Hindlimb muscle (tissue), 1 donor: ENCODE measurements at places on chromosomes 12 and 14.

GRCh38 chr12:6962285-6963015 is 8.0 kb downstream of the PHB2 start:
- DNase-seq, result no peak

- no peak for DNase-seq
Observed at GRCh38 chr14:54881235-54881760, 21.3 kb downstream of the GCH1 start.

GRCh38 chr12:117875744-117876435 is 92.9 kb downstream of the KSR2 start:
- peak; percentile 18 for DNase-seq

GRCh38 chr12:103679421-103680170 is 92.5 kb downstream of the STAB2 start:
- no peak for DNase-seq

GRCh38 chr14:95052016-95052585 is 105.2 kb downstream of the DICER1 start:
- DNase-seq, result no peak

DNA sequence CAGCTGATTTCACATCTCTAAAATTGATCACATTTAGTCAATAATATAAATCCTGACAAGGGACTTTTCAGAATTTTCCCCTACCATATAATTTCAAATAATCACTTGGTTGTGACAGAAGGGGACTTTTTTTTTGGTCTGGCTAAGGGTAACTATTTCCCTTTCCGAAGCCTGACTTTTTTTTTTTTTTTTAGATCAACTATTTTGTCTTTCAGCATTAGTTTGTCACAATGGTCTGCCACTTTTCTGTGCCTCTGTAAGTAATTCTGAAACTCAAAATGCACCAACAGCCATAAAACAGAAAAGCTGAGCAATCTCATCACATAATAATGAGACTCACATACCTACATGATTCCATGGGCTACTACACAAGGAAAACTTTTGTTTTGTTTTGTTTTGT is 266.4 kb downstream of the SSPN start:
- DNase-seq, result no peak

- no peak for DNase-seq
Observed at GRCh38 chr12:5176036-5176435, 132.4 kb downstream of the KCNA5 start.

DNA sequence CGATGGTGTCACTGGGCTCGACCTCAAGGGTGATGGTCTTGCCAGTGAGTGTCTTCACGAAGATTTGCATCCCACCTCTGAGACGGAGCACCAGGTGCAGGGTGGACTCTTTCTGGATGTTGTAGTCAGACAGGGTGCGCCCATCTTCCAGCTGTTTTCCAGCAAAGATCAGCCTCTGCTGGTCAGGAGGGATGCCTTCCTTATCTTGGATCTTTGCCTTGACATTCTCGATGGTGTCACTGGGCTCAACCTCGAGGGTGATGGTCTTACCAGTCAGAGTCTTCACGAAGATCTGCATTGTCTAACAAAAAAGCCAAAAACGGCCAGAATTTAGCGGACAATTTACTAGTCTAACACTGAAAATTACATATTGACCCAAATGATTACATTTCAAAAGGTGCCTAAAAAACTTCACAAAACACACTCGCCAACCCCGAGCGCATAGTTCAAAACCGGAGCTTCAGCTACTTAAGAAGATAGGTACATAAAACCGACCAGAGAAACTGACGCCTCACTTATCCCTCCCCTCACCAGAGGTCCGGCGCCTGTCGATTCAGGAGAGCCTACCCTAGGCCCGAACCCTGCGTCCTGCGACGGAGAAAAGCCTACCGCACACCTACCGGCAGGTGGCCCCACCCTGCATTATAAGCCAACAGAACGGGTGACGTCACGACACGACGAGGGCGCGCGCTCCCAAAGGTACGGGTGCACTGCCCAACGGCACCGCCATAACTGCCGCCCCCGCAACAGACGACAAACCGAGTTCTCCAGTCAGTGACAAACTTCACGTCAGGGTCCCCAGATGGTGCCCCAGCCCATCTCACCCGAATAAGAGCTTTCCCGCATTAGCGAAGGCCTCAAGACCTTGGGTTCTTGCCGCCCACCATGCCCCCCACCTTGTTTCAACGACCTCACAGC is 717 bp downstream of the UBC start:
- peak; percentile 71 for DNase-seq

GRCh38 chr14:101708853-101709532 is 52.5 kb upstream of the PPP2R5C start:
- no peak for DNase-seq

DNA sequence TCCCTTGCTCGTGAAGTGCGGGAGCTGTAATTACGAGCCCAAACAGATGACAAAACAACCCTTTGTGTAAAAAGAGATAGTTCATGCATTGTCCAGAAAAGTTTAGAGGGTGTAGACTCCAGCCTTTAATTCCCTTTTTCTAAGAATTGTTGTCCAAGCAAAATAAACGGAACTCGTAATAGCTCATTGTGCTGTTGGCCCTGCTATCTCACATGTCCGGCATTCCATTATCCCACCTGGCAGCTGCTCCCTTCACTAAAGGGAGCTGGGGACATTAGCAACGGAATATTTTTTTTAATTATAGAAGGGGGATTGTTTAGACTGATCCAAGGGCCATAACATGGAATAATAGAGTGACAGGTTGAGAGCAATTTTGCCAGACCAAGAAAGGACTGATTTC is 277.5 kb upstream of the TBX3 start:
- peak; percentile 64 for DNase-seq

- DNase-seq, result no peak
Observed at GRCh38 chr14:74275241-74275841, 27.4 kb downstream of the ABCD4 start.

DNA sequence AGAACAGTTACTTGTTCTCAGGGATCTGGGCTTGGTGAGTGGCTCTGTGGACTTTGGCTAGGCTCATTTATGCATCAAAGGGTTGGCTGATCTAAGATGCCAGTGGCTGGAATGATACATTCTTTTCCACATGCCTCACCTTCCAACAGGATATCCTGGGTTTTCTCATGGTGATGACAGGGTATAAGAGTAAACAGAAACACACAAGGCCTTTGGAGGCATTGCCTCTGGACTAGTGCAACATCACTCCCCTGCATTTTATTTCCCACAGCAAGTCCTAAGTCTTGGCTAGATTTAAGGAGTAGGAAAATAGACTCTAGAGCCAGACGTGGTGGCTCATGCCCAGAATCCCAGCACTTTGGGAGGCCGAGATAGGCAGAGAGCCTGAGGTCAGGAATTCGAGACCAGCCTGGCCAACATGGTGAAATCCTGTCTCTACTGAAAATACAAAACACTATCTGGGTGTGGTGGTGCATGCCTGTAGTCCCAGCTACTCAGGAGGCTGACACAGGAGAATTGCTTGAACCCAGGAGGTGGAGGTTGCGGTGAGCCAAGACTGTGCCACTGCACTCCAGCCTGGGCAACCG is 47.9 kb downstream of the RPH3A start:
- DNase-seq, result no peak

- DNase-seq, result no peak
Observed at GRCh38 chr12:93315907-93316622, 61.7 kb upstream of the NUDT4 start.

DNA sequence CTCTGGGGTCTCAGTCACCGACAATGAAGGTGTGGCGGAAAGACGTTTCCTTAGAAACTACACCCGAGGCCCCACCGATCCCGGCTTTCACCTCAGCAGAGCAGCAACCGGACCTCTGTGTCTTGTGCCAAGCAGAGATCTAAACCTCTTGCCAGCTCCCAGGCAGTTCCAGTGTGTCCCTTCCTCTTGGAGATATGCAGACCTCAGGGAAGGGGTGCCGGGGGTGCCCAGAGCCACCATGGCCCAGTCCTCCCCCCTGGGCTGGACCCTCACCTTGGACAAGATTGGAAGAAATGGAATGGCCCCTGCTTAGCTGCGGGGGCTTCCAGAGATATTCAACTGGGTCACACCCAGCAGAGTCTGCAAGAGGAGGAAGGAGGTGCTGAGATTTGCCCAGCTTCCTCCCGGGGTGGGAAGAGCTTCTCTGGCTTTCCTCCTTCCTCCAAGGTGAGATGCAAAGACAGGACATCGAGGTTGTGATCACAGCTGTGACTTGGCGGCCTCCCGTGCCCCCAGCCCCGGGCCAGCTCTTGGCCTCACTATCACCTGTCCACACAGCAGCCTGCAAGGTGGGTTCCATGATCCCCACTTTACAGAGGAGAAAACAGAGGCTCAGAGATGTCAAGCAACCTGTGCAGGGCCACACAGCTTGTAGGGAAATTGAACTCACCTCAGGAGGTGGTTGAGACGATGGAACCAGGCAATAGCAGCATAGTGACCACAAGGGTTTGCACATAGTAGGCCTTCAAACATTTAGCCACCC is 281.7 kb upstream of the RTL1 start:
- DNase-seq, result no peak
